H54 (cell line): ENCODE measurements at places on chromosomes 5 and 9.

GRCh38 chr5:167064198-167064776 is 1227.2 kb upstream of the WWC1 start:
- no peak for DNase-seq

DNA sequence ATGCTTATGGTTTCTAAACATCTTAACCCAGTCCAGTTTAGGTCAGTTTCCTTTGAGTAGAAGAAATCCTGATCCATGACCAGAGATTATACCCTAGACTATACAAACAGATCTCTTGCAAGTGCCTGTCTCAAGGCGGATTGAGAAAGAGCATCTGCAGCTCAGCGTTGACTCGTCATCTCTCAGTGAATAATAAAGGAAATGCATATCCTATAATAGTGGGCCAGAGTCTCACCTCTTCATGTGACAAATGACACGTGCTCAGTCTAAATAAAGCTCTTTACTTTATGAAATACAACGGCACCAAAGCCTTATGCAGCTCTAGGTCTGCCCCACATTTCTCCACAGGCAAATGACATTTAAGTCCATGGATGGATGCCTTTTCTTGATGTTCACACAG is 179.4 kb upstream of the NR3C1 start:
- DNase-seq, result no peak

GRCh38 chr5:177410575-177410974 is 1.2 kb upstream of the F12 start:
- no peak for DNase-seq

DNA sequence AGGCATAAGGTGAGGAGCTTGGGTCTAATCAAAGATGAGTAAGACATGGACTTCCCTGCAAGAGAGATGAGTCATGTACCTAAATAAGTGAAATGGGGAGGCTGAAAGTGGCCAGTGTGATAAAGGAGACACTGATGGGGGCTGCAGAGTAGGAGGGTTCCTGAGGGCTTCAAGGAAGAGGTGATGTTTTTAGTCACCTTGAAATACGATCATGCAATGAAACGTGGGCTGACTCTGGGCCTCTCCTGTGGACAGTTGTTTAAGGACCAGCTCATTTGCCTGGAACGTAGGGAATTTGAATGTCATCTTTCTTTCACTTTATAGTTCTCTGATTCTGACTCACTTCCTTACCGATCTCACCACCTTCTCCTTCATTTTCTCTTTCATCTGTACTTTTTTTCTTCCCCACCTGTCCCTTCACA is 49.6 kb upstream of the CPLX2 start:
- peak; percentile 70 for DNase-seq

- no peak for DNase-seq
Measured at GRCh38 chr9:801399-802071, 40.0 kb upstream of the DMRT1 start.

GRCh38 chr9:27445057-27445595 is 79.0 kb upstream of the IFNK start:
- no peak for DNase-seq

DNA sequence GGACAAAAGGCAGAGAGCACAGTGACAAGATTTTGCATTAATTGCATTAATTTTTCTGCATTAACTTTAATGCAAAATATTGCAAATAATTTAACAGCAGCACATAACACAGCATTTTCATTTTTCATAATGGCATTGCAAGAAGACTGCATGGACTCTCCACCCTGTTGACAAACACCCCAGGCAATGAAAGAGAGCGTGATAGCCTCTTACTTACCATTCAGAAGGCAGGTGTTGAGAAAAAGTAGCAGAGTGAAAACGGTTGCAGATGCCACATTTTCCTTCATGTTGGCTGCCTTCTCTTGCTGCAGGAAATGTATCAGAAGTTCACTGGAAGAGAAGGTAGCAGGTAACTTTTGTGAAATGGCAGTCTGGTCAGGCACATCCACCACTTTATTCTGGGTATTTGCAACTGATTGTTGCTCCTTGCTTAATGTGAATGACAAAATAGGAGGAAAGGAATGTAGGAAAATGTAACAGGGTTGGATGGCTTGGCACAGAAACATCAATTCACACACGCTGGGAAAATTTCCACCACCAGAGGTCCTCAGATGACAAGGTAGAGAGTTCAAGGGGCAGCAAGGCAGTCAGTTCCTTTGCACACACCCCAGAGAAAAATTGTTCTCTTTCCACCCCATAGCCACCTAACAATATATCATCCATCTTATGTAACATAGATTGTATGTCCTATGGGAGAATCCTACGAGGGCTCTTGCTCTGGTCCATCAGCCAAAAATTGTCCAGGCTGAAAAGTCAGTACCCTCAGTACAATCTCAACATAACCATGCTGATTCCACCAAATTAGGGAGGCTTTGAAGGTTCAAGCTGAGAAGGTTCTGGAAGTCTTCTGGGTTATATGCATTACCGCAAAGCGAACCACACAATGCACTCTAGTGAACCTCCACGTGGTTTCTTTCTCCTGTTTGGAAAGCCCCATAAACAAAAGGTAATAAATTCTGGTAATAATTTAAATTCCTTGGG is 41.9 kb upstream of the AGXT2 start:
- DNase-seq, result peak; percentile 40

- DNase-seq, result no peak
Measured at GRCh38 chr5:81234299-81234698, 1.2 kb downstream of the CKMT2 start.

GRCh38 chr5:82445726-82446335 is 167.7 kb upstream of the RPS23 start:
- DNase-seq, result no peak

- DNase-seq, result no peak
Measured at GRCh38 chr5:175576096-175576495, 81.8 kb upstream of the HRH2 start.

GRCh38 chr9:71858812-71859211 is 52.2 kb downstream of the ABHD17B start:
- no peak for DNase-seq

DNA sequence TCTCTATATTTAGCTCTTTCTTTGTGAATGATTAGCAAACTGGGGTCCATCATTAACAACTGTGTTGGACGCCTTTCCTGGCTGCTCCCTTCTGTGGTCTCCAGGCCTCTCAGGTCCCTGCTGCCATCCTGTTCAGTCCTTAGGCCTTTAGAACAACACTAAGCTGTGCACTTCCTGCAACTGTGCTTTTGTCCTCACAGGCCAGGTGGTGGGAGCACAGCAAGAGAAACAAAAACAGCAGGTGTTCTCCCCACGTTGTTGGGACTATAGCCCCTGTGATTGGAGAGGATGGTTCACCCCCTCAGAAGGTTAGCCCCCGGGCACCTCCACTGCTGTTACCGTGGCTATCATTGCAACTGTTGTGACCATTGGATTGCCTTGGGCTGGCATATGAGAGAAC is 41.7 kb upstream of the CLINT1 start:
- DNase-seq, result no peak

DNA sequence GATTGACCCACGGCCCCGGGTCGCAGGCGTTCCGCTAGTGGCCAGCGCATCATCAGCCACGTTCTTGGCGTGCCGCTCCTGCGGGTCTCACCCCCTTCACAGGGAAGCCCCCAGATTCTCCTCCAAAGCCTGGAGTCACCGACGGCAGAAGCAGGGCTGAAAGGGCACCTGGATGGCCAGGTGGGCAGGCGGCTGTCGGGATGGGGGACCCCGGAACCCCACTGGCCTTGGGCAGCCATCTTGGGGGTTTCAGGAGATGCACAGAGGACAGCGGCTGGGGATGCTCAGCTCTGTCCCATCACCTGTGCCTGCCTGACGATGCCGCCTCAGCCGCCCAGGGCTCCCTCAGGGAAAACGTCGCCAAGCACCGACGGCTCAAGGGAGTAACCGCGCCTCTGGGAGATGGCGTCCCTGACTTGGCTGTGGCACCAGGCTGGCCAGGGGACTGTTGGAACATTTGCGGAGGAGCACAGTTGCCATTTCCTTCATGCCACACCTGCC is 14.1 kb upstream of the SLC9A3 start:
- DNase-seq, result no peak

DNA sequence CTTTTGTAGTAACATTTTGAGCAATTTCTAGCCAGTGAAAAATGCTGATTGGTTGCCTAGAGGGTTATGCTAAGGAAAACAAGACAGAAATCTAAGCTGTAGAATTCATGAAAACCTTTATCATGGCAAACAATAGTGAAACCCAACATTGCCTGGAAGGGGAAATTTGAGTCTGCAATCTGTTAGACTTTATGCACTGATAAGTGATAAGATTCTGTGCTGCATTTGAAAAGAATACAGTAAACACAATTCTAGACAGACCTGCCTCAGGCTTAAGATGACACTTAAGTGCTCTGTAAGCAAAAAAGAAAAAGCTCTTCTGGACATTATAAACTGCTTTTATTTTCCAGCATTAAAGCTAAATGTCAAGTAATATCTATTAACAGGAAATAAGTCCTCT is 519.3 kb downstream of the ISL1 start:
- no peak for DNase-seq

DNA sequence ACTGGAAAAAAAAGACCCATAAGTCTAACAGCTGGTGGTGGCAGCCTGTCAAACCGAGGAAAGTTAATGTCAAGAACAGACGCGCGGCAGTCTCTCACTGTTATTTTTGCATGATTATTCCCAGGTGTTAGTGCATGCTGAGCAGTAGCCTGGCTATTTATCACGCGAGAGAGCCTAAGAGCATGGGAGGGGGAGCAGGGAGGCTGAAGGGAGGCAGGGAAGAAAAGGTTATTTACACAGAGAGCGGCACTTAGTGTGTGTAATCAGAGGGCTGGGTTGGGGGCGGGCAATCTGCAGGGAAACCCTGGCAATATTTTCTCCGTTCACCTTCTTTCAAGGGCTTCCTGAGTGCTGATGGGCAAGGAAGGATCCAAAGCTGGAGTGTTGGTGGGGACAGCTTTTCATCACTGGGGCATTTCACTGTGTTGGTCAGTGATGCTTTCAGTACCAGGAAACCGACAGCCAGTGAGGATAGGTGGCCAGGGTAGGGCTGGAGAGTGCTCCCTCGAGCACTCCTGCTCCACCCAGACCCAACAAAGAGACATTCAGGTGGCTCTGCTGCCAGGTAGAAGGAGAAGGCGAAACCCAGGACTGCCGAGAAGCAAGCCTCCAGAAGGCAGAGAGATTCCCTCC is 39.6 kb downstream of the ZNF608 start:
- no peak for DNase-seq

DNA sequence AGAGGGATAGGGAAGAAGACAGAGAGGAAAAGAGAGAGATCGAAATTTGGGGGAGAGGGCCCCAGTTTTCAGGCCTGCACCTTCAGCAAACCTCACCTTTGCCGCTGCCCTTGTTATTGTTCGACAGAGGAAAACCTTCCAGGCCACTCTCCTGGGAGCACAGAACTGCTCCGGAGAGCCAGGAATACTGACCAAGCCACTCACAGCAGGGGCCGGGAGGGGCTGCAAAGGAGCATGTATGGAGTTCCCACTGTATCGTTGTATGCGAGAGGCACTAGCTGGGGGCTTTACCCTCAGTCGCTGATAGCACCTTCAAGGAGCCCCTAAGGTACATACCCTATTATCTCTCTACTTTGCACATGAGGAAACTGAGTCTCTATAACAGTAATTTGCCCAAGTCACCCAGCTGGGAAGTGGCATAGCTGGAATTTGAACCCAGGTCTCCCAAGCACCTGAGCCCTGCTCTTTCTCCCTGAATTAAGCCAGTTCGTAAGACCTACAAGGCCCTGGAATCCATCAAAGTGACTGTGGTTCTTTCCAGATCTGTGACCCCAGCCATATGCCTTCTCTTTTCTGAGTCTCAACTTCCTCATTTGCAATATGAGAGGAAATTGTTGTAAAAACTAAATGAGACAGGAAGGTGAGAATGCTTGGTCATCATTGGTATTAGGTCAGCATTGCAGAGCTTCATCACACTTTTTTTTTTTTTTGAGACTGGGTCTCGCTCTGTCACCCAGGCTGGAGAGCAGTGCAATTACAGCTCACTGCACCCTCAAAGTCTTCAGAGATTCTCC is 21.0 kb upstream of the FOXE1 start:
- DNase-seq, result no peak

DNA sequence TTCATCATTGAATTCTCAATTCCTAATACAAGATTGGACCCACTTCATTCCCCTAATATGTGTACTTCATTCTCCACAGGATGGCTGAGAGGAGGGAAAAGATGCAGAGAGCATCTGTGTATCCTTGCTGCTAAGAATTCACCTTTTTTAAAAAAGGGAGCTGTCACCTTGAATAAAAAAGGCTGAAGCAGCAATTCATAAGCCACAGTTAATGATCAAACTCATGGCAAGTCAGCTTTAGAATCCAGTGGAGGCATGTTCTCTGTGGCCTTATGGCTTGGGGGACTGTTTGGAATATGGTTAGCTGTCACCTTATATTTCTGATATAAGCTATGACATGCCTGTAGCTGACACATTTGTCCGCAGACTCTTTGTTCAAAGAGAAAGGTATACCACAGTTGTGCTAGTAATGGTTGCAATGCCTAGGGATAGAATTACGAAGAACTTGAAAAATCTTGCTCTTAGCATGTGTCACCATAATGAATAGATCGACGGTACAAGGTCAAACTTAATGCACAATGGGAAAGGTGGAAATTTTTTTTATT is 256.8 kb upstream of the TNC start:
- DNase-seq, result no peak

GRCh38 chr5:1930880-1931603 is 48.3 kb upstream of the IRX4 start:
- DNase-seq, result no peak

DNA sequence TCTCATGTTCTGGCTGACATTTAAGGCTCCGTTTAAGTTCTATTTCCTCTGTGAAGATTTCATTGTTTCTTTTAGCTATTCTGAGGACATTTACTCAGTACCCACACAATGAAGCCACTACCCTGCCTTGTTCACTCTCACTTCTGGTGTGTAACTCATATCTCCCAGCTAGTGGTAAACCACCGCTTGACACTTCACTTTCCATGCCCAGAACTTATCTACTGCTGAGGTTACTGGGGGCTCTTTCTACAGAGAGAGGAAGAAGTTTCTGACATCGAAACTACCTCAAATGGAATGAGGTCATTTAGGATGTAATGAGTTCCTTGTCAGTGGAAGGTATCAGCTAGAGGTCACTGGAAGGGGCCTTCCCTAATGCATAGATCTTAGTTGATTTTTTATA is 501.5 kb downstream of the DMAC1 start:
- DNase-seq, result no peak
